Gastroesophageal sphincter (tissue), 4 donors: ENCODE measurements at places on chromosomes 5 and 9.

DNA sequence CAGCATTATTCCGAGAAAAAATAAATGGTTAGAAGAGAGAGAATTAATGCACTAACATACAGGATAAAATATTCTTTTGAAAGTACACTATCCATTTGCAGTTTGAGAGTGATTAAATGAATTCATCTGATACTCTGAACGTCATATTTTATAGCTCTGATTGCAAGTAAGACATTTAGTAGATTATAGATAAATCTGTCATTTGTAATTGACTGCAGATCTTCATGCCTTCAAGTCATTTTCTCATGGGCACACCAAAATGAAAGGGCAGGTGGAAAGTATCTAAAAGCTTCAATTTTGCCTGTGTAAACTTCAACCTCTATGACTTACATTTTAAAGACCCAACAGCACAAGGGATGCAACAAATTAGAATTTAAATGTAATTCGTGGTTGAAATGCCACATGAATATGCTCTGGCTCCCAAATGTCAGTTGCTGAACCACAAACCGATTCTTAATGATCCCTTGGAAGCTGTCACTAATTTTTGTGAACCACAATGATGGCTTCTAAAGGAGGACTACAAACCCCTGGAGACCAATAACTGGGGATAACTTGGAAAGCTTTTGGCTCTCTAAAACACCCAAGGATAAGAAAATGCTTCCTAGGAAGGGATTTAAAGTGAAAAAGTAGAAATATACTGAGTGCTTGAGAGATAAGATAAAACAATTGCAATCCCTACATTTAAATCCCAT is 3.9 kb downstream of the TYRP1 start:
- ATAC-seq, result no peak

- ATAC-seq, result peak; percentile 46
These were observed 802 bp downstream of the ITGA2 start for GRCh38 chr5:52989781-52990527.

DNA sequence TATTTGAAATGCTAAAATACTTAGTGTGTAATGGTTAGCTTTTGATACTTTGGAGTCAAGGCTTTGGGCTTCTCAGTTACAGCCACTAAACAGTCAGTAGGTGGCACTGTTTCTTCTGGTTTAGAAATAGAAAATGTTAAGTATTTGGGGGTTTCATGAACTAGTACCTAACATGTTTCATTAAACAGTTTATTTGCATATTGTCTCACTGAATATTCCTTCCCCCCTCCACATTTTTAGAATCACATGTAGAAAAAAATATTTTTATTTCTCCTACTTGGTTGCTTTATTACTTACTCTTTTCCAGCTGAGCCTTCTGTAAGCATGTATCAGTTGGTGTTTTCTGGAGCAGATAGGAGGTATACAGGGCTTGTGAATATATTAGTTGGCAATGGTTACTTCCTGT is 48.0 kb downstream of the IPO11 start:
- no peak for ATAC-seq

DNA sequence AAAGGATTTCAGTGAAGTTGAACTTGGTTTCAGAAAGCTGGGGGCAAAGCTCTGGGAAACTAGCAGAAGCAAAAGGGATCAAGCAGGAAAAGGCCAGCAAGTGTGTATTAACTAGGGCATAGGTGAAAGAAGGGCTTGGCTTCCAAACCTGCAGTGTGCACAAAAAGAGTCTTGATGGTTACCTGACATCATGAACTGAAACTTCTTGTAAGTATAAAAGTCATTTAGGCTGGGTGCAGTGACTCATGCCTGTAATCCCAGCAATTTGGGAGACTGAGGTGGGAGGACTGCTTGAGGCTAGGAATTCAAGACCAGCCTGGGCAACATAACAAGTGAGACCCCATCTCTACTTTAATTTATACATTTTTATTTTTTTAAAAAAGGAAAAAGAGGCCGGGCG is 216.4 kb downstream of the EPB41L4A start:
- no peak for ATAC-seq

DNA sequence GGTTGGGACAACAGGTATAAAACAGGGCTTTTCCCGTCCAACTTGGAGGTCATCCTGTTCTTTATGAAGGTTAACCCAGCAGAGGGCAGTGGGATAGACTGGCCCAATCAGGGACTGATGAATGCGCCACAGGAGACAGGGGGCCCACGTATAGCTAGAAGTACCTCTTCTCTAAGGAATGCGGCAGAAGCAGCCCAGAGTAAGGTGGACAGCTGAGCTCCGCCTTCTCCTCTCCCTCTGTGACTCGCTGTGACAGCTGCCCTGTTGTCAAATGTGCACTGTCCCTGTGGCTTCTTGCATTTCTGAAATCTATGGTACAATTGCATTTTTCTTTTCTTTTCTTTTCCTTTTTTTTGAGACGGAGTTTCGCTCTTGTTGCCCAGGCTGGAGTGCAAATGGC is 306.6 kb downstream of the FBXL7 start:
- no peak for ATAC-seq

DNA sequence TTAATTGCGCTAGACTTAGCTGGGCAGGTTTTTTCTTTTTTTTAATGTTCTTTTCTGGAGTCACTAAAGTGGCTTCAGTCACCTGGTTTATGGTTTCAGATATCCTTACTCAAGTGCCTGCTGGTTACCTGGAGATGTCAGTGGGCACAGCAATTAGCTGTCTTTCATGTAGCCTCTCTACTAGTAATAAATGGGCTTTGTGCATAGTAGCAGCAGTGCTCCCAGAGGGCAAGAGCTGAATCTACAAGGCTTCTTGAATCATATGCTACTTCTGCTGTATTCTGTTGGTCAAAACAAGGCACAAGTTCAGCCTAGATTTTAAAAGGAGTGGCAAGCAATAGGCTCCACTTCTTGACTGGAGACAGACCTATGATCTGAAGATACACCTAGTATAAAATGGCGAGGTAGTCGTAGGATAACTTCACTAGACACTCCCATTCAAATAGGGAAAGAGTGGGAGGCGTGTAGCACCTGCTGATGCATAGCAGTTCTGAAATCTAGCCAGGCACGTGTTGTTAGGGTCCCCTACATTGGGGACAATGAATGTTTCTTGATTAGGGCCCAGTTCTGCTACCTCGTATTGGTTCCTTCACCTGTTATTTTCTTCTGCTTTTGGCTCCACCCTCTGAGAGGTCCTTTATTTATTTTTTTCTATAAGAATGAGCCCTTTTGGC is 7.0 kb downstream of the SCAMP1 start:
- ATAC-seq, result no peak

DNA sequence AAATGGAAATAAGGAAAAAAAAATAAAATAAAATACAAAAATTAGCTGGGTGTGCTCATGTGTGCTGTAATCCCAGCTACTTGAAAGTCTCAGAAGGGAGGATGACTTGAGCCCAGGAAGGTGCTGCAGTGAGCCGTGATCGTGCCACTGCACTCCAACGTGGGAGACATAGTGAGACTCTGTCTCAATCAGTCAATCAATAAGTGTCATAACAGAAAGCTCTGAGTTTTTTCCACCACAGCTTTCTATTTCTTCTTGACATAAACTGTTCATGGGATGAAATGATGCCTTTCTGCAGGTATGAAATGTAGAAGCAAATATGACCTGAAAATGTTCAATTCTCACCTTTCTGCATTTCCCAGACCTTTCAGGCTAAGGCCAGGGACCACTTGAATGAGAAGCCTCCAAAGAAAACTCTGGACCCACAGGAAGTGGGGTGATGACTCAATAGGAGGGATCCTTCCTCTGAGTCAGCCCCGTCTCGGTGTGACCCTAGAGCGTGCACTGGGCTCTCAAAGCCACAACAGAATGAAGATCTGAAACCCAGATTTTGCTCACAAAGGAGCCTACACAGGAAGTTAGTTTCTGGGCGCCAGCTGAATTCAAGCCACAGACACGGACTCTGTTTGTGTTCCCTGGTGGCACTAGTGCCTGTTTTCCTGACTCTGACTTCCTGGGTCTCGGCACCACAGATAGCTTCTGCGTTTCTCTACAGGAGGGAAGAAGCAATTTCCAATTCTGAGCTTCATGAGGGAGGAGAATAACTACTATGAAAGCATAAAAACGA is 62.0 kb downstream of the ANKH start:
- peak; percentile 79 for ATAC-seq

DNA sequence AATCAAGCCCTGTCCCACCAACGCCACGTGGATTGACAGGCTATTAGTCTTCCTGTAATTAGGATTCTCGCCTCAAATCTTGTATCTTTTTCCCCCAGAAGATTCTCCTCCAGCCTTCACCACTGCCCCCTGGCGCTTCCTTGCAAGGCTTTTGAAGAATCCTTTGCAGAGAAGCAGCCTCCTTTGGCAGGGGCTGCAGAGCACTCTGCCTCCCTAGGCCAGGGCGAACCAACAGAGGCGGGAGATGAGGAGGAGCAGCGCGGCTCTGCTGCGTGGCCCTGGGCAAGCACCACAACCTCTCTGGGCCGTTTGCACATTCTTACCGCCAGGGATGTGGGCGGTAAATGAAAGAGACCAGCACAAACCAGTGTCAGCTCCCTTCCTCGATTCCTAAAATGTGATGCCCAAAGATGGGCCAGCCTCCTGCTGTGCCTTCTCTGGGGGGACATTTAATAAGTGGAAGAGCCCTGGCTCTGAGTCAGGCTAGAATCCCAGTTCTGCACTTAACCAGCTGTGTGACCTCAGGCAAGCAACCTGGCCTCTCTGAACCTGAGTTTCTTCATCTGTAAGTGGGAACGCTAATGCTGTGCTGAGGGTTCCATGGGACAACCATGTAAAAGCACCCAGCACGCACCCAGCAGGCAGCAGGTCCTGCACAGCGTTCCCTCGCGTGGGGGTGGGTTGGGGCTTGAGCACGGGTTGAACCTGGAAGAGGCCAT is 128.6 kb downstream of the KCNIP1 start:
- ATAC-seq, result no peak

DNA sequence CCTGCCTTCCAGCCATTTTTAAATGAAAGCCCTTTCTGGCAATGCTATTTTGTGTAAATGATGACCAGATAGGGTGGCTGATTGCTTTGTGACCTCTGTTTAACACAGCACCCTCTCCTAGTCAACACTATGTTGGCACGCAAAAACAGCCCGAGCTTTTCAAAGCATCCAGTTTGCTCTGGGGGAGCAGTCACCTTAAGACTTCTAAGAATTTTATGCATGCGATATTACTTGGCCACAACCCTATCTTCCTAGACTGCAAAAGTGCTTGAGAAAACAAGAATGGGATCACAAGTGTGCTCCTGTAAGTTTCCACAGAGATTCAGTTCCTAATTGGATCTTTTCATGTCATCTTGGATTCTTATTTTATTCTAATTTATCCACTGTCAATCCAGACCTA is 294.1 kb downstream of the ATPSCKMT start:
- ATAC-seq, result no peak

DNA sequence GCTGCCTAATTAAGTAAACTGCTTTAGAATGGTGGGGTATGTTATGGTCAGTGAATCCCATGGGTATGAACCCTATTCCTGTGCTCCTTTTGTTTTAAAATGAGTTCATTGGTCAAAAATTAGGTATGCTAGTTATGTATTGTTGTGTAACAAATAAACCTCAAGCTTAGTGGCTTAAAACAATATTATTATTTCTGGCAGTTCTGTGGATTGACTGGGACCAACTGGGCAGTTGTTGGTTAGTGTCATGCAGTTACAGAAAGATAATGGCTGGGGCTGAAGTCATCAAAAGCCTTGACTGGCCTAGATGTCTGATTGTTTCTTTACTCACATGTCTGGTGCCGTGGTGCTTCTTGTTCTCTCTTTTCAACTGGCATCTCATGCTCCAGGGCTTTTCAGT is 8.9 kb upstream of the PTAR1 start:
- ATAC-seq, result no peak

DNA sequence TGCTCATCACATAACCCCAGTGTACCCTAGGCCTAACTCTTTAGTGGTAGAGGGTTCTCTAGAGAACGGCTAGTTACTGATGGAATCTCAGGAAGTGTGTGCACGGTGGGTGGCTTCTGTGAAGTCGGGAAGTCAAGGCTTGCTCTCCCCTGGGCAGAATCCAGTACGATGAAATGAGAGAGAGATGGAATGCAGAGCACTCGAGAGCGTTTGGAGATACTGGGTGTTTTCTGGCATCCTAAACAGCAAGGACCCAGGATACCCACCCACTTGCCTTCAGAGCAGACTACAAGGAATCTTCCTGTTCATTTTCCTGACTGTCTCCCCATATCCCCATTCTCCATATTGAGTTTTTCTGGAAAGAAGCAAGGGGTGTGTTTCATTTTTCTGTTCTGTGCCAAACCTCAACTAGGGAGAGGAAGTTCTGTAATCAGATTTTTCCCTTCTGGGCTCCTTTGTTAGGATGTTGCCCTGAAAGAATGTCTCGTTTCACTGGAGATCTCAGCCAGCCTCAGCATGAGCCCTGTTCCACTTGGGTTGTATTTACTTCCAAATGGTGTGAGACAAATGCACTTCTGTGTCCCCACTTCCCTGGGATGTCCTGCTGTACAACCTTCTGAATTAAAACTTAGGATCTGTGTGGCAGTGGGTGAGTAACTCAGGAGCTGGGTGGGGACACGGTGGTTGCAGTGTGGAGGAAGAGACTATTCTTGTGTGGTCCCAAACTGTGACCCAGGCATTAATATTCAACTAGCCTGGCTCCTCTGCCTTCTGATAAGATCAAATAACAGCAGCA is 108.9 kb upstream of the SPRY4 start:
- ATAC-seq, result no peak

GRCh38 chr5:68377733-68378132 is 162.2 kb downstream of the PIK3R1 start:
- ATAC-seq, result no peak

DNA sequence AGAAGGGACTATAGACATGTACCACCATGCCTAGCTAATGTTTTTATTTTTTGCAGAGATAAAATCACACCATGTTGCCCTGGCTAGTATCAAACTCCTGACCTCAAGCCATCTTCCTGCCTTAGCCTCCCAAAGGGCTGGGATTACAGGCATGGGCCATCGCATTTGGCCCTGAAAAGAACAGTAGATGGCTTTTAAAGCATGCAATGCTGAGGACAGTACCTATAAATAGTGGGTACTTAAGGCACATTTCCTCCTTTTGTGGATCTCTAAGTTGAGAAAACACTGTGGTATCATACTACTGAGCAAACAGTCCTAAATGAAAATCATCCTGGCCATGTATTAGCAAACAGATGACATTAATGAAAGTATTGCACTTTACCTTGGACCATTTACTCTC is 119.4 kb downstream of the TTC39B start:
- no peak for ATAC-seq

- no peak for ATAC-seq
These were observed 7.6 kb upstream of the ITGA2 start for GRCh38 chr5:52981507-52981906.
